DMS153 (cell line): ENCODE measurements at places on chromosomes 2 and 18.

GRCh38 chr18:59993560-59993959, 93.8 kb downstream of the PMAIP1 start:
- no peak for DNase-seq

GRCh38 chr18:30889519-30890301, 152.8 kb downstream of the DSC3 start:
- peak; percentile 14 for DNase-seq

DNA sequence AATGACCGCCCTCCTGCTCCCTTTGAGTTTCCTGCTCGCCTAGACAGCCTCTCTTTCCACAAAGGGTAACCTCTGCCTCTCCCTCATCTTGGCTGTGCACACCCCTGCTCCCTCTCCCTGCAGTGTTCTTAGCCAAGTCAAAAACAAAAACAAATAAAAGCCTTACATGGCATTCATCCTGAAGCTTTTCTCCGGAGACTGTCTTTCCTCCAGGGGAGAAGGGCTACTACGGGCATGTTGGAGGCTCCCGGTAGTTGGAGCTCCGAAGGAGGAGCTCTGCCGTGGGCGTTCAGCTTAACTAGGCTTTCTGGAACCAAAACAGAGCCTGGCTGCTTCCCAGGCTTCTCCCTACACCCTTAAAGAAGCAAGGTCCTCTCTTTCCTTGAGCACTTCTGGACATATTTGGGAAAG, 104.2 kb downstream of the TPGS2 start:
- DNase-seq: no peak

DNA sequence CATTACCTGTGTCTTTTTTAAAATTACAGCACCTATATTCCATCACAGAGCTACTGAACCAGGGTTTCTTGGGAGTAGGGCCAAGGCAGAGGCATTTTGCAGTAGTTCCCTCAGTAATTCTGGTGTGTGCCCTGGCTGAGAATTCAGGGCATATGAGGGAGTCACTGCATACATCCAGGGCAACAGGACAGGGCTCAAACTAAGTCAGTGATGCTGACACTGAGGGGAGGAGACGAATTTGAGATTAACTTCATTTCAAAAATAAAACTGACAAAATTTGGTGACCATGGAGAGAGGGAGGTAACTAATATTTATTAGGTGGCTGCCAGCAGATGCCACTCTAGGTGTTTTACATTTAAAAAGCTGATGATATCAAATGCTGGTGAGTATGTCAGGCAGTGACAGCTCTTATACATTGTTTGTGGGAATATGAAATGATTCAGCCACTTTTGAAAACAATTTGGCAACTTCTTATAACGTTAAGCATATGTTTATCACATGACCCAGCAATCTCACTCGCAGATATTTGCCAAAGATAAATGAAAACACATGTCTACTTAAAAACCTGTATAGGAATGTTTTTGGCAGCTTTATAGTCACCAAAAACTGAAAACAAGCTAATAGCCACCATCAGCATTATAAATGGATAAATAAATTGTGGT, 20.3 kb downstream of the STRADB start:
- no peak for DNase-seq

GRCh38 chr18:48761582-48761981, 189.2 kb downstream of the SMAD7 start:
- no peak for DNase-seq

DNA sequence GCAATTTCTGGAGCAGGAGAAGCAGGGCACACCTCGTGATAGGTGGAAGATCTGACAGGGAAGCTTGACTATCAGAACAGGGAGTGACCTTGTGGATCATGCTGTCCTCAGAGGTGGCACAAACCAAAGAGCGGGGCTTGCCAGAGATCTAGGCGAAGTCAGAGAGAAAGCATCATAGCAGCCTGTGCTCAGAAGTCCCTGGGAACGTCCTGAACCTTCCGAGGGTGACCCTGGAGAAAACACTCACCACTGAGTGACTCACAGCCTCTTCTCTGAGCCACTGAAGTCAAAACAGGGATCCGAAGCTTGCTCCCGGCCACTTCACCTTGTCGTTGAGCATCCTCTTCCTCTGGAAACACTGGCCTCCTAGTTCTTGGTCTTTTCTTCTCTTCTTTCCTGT, 56.7 kb downstream of the IL1R2 start:
- DNase-seq: no peak

DNA sequence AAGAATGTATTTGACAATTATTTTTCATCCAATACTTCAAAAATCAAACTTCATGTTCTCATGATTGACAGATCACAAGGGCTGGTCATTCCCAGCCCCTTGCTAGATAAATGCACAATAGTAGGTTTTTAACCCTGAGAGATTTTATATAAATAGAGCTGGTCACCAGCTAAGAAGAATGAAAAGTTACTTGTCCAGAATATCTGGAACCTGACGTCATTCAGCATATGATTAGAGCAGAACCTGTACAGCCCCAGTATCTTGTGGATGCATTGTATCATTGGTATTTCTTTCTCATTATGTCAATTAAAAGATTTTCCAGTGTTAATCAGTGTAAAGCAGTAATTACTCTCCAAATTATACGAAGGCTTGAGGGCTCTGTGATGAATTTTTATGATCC, 202.8 kb upstream of the RND3 start:
- no peak for DNase-seq

DNA sequence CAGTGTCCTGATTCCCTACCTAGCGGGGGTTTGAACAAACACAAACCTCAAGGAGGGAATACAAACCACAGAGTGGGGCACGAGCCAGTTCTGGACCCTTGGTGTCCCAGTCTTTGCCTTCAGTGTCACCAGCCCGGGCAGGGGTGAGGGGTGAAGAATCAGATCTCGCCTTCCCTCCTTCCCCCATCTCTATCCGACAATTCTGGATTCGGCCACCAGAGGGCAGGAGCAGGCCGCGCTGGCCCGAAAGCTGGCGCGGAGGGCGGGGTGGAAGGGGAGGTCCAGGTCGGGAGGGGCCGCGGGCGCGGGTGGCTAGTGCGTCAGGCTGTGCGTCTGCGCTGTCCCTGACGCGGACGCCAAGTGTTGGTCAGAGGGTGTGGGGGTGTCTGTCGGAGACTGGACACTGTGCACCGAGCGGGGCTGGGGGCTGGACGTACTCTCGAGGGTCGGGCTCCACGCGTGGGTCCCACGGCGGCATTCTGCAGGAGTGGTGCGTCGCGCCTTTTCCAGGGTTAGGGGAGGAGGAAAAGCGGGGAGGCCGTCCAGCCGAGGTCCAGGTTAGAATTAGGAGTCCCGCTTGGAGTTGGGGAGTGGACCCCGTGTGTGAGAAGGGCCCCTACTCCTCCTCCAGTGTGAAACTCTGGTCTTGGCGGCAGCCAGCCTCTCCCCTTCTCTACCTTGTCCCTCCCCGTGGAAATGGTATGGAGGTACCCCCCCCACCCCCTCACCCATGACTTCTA, 2.9 kb upstream of the CRYBA2 start:
- peak; percentile 75 for DNase-seq

- no peak for DNase-seq
These were observed 84.2 kb downstream of the DYNC1I2 start for GRCh38 chr2:171771463-171771862.

DNA sequence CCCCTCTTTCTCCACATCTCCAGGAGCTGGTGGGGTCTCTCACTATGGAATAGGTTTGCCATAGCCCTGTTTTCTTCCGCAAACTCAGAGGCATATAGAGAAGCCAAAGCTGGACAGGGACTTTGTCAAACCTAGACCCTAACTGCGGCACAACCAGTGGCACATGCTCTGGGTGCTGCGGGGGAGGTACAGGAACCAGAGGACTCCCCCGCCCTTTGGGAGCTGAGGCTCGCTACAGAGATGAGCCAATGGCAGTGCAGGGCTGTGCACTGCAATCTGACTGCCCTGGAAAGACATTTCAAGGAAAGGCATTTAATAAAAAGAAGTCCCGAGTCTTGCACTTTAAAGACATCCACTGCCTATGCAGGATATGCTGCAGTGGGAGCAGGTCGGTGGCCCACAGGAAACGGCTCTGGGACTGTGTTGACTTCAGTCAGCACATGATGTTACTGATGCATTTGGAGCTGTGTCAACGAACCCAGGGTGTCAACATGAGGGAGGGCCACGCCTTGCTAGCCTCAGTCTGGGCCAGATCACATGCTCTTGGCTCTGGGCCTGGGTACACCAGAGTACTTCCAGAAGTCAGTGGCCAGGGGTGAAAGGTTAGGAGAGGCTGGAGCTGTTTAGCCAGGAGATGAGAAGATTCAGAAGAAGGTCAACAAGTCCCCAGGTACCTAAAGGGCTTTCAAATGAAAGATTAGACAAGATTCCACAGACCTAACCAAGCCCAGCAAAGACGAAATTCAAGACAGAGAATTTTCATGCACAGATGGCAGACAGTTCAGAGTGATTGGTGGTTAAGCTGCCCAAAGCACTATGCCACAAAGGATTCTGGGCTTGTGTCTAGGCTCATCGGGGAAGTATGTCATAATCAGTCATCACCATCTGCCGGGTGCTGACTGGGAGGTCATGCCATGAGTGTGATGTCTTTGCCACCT, 8.2 kb downstream of the SLC35F6 start:
- peak; percentile 47 for DNase-seq

DNA sequence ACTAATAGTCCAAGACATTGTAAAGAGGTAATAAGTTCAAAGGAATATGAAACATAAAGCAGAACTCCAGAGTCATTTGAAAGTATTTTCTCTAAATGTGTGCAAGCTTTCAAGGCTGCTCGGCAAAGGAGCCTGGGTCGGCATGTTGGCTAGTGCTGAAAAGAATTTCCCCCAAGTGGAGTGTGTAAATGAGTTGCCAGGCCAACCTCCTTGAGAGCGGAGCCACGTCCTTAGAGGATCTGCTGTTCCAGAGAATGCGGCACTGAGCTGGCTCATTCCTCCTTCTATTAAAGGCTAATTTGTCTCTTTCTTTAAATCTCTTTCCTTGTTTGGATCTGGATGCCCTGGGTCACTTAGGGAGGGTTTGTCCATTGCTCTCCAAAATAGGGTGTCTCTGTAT, 127.5 kb downstream of the RDH14 start:
- no peak for DNase-seq

DNA sequence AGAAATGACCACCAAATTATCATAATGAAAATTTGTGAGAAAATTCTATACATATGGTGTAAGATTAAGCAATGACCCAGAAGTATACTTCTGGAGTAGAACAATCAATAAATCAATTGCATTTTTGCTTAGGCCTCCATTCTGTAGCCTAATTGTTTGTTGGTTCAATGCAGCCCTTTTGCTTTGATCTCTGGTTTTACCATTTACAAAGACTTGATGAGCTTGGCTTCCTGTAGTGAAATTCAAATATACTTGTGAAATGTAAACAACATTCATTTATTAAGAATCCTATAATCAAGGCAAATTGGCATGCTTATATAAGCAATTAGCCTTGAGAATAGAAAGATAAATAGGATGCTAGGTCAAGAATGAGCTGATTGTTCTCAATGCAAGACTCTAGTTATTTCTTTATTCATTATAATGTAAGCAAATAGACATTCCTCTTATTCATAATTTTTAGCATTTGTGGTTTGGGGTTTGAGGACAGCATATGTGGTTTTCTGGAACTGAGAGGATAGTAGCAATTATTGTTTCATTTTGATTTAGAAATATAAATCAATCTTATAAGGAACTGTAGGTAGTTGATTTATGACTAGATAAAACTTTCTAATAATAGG, 9.7 kb downstream of the FMNL2 start:
- DNase-seq: no peak

DNA sequence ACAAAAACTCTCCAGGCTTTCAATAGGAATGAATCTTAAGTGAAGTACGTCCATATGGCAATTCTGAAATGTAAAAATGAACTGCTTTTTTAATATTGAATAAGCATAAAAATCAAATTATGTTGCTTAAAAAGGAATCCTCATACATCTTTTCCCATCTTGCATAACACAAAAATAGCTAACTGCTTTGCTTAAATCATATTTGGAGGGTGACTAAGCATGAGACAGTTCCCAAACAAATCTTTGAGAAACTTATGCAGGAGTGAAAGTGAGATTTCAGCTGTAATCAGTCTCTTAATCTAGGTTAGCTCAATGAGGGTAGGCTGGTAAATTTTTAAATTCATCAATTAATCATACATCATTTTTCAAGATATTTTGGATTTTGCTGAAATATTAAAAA, 111.5 kb downstream of the MBD5 start:
- no peak for DNase-seq

- no peak for DNase-seq
These were observed 43.7 kb downstream of the CDC42EP3 start for GRCh38 chr2:37627710-37628109.

DNA sequence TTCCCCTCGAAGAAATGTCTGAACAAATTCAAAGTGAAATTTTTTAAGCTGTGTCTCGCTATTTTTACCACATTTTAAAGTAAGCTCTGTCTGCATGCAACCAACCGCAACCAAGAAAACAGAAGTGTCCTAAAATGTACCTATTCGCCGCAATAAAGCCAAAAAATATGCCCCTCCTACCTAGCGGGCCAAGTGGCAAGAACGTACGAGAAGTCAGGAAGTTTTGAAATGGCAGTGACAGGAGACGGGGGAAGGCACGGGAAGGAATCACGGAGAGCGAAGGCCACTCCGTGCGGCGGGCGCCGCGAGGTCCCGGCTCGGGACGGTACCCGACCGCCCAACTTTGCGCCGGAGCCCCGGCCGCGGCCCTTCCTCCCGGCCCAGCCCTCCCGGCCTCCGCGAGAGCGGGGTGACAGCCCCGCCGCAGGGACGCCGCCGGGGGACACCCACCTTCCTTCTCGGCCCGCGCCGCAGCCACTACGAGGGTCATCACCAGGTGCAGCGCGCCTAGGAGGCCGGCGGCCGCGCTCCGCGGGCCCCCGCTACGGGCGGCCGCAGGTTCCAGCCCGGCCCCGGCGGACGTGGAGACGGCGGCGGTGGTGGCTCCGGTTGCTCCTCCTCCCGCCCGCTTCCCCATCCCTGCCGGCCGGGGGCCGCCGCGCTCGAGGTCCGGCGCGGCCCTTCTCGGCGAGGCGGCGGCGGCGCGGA, 568 bp downstream of the TMEM131 start:
- DNase-seq: no peak

DNA sequence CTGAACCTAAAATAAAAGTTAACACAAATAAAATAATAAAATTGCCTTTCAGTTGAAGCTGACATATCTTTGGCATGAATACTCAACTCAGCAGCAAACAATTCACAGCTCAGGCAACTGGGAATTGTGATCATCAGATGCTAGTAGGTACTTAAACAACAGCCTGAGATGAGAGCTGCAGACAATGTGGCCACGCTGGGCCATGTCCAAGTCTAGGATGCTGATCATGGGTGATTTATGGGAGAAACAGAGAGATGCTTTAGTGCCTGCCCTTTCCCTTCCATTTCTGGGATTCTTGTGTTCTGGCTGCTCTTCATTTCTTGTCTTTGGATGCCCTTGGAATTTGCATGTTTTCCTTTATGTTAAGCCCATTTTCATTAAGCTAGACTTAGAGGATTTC, 212.4 kb upstream of the CWC22 start:
- DNase-seq: no peak

GRCh38 chr2:229821316-229821715, 100.5 kb downstream of the TRIP12 start:
- DNase-seq: no peak

GRCh38 chr2:241088376-241088775, 13.7 kb downstream of the MTERF4 start:
- DNase-seq: no peak

DNA sequence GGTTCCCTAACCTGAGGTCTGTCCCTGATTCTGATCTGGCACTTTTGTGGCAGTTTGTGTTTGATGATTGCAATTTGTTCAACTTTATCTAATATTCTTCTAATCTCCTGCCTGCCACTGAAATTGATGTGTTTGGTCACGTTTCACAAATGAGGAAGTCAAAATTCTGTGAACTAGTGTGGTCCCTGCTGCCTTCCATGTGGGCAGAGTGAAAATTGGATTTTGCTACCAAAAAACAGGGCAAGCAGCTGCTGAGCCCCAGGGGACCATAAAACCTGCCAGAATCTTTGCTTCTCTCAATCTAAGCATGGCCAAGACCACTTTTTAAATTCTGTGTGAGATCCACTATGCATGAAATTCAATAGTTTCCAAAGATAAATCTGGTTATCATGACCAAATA, 195.5 kb upstream of the CYRIA start:
- no peak for DNase-seq
